ENCODE measurements at places on chromosomes 2 and 18.

DNA sequence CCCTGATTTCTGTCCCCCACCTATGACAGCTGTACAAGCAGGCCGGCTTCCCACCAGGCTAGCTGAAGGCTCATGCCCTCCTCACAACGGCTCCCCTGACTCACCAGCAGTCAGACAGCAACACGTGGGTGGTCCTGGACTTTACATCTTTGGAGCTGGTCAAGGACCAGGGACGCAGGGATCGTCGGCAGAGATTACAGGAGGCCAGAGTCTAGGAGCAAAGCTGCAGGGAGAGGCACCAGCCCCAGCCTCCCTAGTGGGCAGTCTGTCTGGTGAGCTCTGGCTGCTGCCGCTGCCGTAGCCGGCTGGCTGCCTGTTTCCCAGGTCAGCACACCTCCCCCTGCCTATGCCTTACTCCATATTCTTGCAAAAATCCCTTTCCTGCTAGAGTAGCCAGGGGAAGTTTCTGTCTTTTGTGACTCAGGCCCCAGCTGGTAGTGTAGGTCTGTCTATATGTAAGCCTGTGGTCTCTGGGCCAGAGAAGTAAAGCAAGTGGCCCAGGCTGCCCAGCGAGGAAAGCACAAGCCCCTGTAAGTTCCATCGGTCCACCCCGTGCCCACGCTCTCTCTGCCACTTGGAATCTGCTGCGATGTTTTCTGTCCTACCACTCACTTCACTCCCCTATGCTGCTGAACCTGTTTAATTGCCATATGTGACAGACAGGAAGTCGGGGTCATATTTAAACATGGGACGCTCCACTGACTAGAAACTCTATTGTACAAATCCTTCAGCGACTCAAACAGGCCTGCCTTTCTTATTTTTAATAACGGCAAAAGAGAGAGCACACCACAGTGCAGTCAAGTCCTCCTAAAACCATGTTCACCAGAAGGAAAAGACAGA, 2.4 kb upstream of the ARHGEF4 start:
- DNase-seq, result no peak

DNA sequence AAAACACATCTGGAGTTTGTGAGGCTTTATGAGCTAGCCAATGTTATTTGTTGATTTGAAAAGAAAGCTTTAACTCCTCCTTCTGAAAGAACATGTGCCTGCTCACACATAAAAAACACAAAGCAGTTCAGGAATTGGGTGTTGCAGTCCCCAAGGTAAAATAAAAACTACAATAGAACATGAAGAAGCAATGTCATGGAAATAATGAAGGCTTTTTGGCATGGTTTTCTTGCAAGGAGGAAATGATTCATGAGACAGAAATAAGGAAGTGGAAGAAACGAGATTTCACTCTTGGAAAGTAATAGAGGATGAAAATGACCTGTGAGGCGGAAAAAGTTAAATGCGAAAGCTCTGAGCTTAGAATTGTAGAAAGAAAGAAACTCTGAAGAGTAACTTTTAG, 81.1 kb downstream of the TRIB2 start:
- DNase-seq, result no peak

GRCh38 chr2:221774136-221774535, 202.0 kb upstream of the EPHA4 start:
- DNase-seq, result no peak

GRCh38 chr2:9205963-9206948, at the start of gene ASAP2:
TSS of gene ASAP2 (plus strand) at chr2:9206812. CDS start at chr2:9207105, 293 bp downstream.
- peak; percentile 79 for DNase-seq

DNA sequence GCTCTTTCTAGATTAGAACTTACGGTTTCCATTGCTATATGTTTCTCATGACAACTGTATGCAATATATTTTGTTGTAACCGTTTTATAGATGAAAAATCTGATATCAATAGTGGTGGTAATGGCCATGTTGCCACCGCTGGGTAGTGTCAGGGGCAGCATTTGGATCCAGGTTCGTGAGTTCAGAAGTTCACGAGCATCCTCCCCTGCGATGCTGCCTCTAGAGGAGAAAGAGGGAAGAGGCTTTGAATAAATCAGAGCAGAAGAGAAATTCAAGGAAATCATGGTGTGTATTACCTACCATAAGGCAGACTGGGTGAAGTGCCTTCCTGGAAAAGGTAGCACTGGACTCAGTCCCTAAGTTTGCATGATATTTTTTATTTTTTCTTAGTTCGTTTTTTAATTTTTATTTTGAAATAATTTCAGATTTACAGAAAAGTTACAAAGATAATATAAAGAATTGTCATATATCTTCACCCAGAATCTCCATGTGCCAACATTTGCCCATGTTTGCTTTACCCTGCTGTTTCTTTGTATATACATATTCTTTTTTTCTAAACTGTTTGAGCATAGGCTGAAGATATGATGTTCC, 3.3 kb upstream of the ZBTB7C start:
- DNase-seq, result peak; percentile 66

DNA sequence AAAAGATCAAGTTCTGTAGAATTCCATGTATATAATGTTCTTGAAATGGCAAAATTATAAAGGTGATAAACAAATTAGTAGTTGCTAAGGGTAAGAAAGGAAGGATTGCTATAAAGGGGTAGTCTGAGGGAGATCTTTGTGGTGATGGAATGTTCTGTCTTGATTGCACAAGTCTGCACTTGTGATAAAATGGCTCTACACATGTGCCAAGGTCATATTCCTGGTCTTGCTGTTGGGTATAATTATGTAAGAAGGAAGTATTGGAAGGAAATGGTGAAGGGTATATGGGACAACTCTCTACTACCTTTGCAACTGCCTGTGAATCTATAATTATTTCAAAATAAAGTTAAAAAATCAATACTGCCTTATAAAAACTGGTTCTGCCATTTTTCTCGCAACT, 15.3 kb downstream of the SGPP2 start:
- DNase-seq, result no peak

DNA sequence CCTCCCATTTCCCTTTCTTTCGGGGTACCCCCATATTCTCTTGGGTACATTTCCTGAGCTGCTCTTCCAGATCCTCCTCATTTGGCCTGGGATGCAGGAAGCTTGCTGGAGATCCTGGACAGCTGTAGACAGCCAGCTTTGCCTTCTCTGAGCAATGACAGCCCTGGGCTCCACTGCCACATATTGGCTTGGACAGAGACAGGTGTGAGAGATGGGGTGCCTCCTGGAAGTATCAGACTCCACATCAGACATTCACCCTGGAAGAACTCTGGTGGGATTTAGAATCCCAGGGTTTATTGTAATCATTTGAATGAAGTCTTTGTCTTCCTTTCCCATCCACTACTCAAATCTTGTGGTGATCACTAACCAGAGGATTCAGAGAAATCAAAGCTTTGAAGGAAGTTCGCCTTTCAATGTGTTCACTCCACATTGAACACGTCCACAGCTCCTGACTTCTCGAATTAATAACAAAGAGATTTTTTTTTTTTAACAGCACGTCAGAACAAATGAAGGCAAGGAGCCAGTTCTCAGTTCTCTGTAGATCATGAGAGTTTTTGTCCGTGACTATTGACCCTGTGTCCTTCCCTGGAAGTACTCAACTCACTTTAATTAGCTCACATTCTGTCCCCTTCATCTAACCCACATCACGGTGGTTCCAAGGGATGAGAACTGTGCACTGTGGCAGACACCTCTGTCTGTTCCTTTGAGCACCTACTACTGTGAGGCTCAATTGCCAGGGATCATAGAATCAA, 377.6 kb upstream of the TRIB2 start:
- DNase-seq, result no peak

DNA sequence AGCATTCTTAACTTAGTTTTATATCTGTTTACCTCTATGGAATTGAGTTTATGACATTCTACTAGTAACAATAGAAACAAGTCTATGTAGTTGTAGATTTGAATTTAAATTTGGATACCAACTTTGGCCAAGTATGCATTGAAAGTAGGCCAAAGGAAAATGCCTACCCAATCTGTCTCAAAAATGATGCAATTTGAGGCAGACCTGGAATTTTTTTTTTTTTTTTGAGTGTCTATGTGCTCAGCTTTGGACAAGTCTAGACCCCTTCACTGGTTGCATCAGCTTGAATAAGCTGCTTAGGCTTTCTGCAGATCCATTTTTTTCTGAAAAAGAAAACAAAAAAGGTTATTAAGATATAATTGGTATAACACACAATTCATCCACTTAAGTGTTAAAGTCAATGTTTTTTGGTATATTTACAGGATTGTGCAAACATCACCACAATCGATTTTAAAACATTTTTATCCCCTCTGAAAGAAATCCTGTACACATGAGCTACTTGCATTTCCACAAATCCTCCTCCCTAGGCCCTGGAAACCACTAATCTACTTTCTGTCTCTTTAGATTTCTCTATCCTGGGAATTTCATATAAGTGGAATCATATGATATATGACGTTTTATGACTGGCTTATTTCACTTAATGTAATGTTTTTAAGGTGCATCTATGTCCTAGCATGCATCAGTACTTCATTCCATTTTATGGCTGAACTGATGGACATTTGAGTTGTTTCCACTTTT, 185.1 kb upstream of the CCDC68 start:
- no peak for DNase-seq

GRCh38 chr2:25055376-25055920, 13.6 kb downstream of the EFR3B start:
- DNase-seq, result no peak

- no peak for DNase-seq
Measured at GRCh38 chr2:105936954-105937353, 192.2 kb downstream of the NCK2 start.

- no peak for DNase-seq
Measured at GRCh38 chr2:155766342-155767115, 566.0 kb downstream of the NR4A2 start.

- peak; percentile 40 for DNase-seq
Measured at GRCh38 chr2:205681401-205682238, 681 bp upstream of the NRP2 start.

DNA sequence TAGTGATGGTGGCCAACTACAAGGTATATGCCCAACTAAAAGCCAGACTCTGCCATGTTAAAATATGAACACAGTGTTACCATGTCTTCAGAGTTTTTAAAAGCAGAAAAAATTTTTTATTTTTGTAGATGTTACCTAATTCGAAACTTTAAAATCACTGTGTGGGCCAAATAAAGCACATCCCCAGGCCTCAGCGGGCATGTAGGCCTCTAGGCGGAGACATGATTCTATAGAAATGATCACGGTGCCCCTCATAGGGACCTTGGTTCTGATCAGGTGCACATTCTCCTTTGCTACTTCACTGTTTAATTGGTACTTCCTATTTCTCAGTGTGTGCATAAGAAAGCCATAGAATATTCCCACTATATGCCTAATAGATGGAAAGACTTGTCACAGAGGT, 349.2 kb downstream of the XIRP2 start:
- no peak for DNase-seq

GRCh38 chr2:227415538-227416424, 28.0 kb upstream of the SCYGR1 start:
- peak; percentile 28 for DNase-seq

DNA sequence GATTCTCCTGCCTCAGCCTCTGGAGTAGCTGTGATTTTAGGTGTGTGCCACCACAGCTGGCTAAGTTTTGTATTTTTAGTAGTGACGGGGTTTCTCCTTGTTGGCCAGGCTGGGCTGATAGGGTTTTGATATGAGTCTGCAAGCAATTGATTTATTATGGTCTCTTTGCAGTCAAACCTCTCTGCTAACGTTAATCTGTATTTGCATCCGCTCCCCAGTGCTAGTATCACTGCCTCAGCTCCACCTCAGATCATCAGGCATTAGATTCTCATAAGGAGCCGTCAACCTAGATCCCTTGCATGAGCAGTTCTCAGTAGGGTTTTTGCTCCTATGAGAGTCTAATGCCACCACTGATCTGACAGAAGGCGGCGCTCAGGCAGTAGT, 19.0 kb downstream of the HAT1 start:
- DNase-seq, result no peak
